ENCODE measurements at places on chromosomes 2 and 18.

GRCh38 chr18:63410792-63411191 lies 11.5 kb downstream of the VPS4B start:
- DNase-seq, result no peak

GRCh38 chr2:622357-622756 lies 54.8 kb downstream of the TMEM18 start:
- DNase-seq, result no peak

DNA sequence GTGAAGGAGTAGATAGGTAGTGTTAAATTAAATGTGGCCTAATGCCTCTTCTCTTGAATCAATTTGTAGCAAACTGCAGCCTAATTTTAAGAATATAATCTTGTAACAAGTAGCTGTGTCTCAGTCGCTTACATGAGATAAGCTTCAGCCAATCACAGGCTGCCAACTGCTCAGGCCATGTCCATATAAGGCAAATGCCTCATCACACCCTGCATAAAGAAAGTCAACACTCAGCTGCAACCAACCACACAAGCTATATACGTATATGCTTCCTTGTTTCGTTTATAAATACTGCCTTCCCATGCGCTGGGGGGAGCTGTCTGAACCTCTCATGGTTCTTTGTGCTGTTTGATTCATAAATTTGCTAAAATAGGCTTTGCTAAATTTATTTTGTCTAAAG lies 476.3 kb downstream of the TRIB2 start:
- no peak for DNase-seq

DNA sequence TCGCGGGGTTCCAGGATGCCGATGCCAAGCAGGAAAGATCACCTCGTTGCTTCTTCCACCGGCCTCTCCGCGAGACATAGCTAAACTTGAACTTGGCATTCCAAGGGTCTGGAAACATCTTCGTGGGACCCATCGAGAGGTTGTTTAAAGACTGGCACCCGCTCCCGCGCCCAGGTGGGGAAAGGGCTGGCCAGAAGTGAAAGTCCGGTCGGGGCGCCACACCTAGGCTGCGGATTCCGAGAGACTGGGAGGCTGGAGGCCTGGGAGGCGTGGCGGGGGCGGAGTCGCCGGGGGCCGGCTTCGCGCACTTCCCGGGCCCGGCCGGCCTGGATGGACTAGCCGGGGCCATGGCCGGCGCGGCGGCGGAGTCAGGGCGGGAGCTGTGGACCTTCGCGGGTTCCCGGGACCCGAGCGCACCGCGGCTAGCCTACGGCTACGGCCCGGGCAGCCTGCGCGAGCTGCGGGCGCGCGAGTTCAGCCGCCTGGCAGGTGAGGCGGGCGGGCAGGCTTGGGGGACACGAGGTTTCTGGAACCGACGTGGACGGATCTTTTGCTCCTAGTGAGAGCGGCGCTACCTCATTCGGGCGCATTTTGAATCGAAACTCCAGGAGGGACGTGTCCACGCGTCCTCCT lies at the start of gene MOCOS:
Gene MOCOS (plus strand): TSS at position 305 of the 633 bp plus-strand sequence. CDS start 43 bp downstream, at position 348.
- DNase-seq, result no peak

DNA sequence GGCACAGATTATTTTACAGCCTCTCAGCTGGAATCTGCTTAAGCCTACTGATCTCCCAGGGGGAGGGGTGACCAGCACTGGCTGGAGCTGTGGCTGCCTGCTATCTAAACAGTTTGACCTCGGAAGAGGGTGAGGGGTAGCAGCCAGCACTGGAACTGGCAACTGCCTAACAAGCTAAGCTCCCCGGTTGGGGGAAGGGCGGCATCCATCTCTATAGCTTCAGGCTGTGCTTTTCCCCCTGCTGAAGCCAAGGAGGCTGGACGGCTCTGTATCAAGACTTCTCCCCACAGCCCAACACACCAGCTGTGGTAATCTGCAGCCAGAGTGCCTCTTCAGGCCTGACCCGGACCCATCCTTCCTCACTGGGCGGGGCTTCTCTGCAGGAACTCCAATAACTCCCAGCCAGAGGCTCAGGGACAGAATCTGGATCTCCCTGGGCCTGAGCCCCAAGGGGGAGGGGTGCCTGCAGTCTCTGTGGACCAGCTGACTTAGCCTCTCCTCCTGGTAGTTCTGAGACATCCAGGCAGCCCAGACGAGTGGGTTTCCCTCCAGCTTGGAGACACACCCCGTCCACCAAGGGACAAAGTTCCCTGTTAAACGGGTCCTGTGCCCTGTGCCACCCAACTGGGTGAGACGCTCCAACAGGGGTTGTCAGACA lies 560.2 kb downstream of the LRP1B start:
- no peak for DNase-seq

Measured in activated CD4-positive, alpha-beta T cell treated with anti-CD3 and anti-CD28 coated beads for 1 hour (primary cell).